ENCODE measurements at places on chromosomes 1 and 21.

DNA sequence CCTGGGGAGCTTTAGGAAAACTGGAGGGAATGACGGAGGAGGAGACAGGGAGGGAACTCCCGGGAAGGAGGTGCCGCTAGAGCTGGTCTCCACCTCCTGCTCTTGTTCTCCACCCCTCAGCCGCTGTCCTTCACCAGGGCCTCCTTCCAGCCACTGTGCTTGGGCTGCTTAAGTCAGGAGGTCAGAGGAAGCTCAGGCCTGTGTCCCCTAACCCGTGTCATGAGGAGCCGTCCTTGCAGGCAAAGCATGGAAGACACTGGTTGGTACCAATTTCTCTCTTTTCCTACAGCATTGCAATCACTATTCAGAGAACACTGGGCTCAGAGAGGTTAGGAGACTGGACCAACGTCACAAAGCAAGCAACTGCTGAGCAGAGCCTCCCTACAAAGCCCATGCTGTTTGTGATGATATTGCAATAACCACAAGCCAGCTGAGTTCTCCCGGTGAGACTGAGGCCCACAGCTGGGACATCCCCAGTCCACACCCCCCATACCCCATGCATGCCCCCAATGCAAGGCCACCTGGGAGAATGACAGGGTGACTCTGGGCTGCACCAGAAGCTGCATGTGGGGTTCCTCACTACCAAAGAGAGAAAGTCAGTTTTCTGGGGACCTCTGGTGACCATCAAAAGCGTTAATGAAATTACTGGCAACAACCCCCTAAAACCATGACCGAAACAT, 427.5 kb downstream of the NPHP4 start:
- no peak for DNase-seq

GRCh38 chr1:174743654-174744561, 255.8 kb upstream of the CACYBP start:
- peak; percentile 39 for DNase-seq

- no peak for DNase-seq
These were observed 22.7 kb downstream of the SYT6 start for GRCh38 chr1:114130846-114131525.

DNA sequence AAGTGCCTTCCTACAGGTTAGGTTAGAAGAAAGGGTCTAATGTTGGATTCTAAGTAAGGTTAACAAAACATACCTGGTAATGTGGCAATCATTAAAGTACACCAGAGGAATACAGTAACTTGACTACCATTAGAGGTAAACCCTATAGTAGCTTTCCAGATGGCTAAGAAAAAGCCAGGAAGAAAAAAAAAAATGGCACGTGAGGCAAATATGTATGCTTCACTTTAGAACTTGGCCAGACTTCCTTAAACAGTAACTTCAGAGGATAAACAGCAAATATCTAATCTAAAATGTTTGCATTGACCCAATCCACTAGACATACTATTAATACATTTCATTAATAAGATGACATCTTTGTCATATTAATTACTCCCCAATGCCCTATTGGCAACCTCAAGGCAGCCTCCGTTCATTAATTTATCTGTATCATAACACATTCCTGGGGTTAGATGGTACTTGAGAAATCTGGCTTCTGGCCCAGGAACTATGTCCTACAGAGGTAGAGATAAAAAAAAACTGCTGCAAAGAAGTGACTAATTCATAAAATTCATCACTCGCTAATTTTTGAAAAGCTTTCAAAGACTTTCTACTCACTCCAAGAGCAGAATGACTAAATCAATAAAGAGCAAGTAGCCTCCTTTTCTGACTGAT, 5.8 kb downstream of the DCAF8 start:
- peak; percentile 88 for DNase-seq

- DNase-seq, result no peak
These were observed 10.6 kb downstream of the CFAP126 start for GRCh38 chr1:161357073-161357472.

DNA sequence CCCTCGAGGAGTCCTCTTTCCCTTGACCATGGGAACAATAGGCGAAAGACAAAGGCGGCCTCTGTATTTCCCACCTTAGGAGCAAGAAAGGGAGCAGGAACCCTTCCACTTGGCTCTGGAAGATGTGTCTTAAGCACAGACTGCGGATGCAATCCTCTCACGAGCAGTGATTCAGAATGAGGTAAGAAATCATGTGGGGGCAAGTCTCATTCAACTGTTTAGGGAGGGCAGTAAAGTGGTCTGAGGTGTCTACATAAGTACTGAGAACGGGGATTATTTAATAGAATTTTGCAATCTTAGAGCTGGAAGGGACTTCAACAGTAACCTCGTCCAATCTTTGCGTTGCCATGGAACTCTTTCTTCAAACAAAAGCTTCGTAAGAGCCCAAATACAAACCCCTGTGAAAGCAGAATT, 1.6 kb upstream of the DYRK3 start:
- DNase-seq, result peak; percentile 82

DNA sequence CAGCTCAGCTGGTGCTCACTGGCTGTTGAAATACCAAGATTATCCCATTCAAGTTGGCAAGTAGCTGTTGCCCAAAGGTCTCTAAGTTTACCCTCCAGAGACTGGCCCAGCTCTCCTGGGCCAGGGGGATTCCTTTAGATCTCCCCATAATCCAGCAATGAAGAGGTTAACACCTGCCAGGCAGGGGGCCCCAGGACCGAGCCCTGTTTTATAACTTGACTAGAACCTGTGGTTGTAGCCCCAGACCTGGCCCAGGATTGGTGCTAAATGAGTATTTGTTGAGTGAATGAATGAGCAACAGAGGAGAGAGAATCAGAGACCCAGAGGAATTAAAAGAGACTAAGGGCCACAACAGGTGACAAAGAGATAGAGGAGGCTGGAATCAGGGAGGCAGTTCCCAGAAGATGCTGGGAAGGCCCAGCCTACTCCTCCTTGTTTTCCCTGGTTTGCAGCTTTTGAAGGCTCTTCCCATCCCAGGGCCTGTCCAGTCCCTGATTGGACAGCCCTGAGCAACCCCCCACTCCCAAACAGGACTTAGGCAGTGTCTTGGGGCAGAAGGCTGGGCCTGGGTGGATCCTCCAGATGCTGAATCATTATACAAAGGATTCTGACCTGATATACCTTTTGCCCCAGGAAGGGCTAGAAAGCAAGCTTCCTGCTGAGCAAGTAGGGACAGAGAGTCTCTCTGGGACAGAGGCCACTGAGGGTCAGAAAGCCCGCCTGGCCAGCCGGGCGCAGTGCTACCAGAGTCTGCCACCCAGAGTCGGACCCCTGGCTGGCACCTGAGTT, 2.4 kb upstream of the RHBG start:
- no peak for DNase-seq

GRCh38 chr1:108962681-108963051, 618 bp downstream of the CLCC1 start:
- DNase-seq, result peak; percentile 5

DNA sequence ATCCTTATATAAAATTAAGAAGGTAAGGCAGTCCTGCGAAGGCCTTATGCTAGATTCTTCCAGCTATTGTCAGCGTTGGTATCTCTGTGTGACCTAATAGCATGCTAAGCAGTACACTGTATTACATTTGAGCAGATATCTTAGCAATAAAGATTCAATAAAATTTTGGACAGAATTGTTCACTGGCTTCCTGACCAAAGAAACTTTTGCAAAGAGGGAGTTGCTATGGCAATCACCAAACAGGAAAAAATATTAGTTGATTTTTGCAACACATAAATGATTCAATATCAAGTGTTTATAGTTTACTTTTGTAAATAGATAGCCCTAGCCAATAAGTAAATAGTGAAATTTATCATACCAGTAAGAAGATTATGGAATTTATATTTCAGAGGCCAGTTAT, 31.0 kb upstream of the PLEKHO1 start:
- DNase-seq, result no peak

DNA sequence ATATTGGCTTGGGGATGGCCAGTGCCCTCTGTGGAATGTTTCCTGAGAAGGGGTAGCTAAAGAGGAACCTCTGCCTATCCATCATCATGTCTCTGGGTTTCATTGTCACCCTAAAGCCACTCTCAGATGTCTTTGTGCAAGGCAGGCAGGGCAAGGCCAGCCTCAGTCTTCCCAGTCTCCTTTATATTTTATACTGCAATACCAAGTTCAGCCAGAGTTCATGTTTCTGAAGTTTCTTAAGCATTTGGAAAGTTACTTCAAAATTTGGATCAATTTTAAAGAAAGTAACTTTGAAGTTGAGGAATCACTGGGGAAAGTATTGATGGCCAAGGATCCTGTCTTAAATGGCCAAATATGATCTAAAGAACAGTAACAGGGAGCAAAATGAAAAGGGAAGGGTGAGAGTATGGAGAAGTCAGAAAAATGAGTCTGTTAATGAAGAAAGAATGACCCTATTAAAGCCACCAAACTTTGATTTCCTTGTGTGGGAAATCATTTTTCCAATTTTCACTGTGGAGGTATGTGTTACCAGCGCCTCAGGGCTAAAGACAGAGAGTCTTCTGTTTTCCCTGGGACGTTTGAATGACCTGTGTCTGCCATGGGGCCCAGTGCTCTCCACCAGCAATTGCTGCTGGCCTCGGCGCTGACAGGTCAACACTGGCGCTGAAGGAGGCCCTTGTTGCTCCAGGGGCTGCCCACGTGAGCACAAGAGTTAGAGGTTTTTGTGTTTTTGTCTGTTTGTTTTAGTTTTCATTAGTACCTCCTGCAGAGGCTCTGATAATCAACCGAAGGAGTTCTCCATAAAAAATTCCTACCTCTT, 93.9 kb downstream of the ATP5PO start:
- no peak for DNase-seq

DNA sequence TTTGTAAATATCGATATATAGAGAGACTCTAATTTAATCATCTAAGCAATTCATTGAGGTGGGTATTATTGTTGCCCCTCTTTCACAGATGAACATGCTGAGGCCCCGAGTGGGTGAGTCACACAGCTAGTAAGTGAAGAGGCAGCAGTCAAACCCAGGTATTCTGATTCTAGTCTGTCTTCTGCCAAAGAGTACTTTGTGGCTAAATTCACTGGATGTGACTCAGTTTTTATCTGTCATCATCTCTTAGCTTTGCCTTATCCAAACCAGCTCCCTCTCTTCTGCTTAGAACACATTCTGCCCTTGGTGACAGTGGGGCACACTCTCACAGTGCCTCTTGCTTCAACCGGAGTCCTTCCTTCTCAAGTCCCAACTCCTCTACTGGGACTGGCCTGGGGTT, 11.5 kb downstream of the FCRL5 start:
- DNase-seq, result peak; percentile 38

- DNase-seq, result peak; percentile 43
These were observed 63.0 kb downstream of the MEGF6 start for GRCh38 chr1:3548156-3548893.

GRCh38 chr1:115062542-115063004, 26.7 kb downstream of the TSPAN2 start:
- peak; percentile 49 for DNase-seq

- DNase-seq, result no peak
These were observed 774 bp downstream of the SLC2A7 start for GRCh38 chr1:9025449-9025848.

GRCh38 chr1:245809361-245809760, 654.6 kb downstream of the KIF26B start:
- no peak for DNase-seq

DNA sequence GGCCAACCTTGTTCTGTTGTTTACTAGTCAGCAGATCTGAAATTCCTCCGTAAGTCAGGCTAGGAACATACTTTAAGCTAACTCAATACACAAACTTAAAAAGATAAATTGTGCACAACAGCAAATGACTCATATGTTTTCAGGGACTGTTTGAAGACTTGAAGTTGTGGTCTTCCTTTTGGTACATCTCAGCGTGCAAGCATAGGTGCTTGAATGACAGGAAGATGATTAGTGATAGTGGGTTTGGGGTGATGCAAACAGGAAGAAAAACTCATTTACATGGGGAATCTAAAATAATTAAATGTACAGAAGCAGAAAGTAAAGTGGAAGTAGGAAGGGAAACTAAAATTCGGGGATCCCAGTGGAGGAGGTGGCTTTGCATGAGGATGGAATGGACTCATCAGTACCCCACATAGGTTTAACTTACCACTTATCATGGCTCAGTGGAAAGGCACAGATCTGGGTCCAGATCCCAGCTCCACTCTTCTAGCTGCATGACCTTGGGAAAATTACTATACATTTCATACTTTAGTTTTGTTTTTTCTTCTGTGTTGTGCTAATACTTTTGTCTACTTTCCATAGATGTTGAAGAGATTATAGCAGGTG, 122.3 kb downstream of the XCL2 start:
- DNase-seq, result no peak

DNA sequence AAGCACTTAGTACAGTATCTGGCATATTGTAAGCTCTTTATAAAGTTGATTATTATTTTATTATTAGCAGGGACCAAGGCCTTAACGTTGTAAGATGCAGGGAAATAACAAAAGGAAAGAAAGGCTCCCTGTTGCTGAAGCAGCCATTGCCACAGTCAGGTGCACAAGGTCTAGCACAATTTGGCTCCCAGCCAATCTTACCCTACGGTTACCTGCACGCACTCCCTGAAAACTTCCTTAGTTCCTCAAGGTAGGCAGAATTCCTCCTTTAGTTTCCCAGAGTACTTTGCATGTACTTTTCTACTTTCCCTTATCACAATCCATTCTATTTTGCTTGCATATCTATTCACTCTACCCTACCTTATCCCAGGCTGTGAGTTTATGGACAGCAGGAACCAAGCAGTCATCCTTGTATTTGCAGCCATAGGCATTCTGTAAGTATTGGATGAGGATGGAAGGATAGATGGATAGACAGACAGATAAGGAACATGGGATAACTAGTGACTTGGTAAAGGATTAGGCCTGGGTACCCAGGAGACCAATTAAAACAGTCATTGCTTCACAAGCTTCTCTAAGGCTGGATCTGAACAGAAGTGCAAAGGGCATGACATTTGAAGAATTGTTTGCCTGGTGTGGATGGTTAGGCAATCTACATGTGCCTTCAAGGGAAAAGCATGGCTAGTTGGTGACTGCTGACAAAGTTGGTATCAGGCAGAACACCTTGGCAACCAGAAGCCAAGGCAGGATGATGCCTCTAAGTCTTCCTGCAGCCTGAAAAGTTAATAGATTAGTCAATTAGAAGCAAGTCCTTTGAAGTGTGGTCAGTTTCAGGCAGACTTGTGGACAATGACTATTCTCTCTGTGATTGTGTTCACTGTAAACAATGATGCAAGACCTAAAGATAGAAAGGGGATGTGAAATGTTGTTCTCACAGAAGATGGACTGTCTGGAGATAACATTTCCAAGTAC, 20.8 kb upstream of the JAK1 start:
- DNase-seq, result no peak

GRCh38 chr1:32060914-32061313, 11.8 kb upstream of the TMEM39B start:
- no peak for DNase-seq

- DNase-seq, result no peak
These were observed 418 bp downstream of the DDX20 start for GRCh38 chr1:111756124-111756513.

GRCh38 chr1:25128121-25128621, 104.1 kb downstream of the SYF2 start:
- peak; percentile 27 for DNase-seq

GRCh38 chr21:44537930-44538911, 1.8 kb downstream of the KRTAP10-1 start:
- DNase-seq, result no peak

GRCh38 chr1:115810609-115811008, 30.3 kb downstream of the NHLH2 start:
- no peak for DNase-seq

- peak; percentile 39 for DNase-seq
These were observed 11.7 kb downstream of the UBE2G2 start for GRCh38 chr21:44789880-44790279.
